ENCODE measurements at places on chromosomes 12 and 14.

- no peak for DNase-seq
Measured at GRCh38 chr12:16018306-16018705, 107.2 kb downstream of the DERA start.

DNA sequence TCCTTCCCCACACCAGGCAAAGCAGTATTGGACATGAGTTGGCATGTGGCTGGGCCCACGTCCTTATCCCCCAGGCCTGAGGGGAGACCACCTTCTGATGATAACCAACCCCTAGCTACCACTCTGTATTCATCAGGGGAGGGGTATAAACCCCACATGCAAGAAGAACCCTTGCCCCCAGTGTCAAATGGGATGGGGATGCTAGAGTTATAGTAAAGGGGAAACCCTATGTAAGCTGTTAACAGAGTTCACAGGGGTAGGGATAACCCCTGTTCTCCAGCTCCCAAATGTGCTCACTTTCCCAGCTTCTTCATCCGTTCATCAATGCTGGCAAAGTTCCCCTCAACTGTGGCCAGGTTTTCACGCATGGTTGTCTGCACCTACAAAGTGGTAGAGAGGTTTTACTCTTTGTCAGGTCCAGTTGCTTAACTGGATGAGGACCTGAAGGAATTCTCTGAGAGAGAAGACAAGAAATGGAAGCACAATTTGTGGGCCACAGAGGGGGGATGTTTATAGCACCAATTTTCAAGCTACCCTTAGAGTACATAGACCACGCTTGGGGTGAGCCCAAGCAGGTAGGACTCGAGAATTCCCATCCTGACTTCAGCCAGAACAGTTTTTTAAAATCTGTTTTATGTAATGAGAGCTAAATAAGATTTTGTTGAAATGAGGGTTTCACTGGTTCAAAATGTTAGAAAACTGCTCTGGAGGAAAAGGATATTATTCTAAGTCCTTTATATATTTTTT lies 7.9 kb downstream of the MBD6 start:
- DNase-seq = no peak

DNA sequence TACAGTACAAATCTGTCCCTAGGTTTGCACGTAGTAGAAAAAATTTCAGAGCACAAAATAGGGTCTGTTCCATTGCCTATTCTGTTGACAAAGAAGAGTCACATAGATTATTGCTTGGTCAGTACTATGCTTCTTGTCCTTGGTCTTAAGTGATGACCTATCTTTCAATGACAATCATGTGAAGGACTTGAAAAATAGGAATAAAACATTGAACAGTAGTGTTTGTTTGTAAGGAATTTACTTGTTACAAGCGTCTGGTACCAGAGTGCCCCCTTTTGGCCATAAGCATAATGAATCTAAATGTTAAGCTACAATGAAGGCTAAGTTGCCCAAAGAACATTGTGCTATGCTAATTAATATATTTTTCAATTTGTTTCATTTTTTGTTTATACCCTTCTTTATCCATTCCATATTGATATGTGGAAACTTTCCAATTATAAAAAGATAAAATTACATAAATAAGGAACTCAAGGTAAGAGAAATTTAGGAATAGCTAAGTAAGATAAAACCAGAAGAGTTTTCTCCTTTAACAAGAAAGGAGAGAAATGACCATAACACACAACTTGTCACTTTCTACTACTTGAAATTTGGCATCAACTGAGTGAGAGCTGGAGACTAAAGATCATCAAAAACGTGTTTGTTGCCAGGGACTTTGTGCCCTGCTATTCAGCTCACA lies 204.7 kb downstream of the EPS8 start:
- DNase-seq = no peak

DNA sequence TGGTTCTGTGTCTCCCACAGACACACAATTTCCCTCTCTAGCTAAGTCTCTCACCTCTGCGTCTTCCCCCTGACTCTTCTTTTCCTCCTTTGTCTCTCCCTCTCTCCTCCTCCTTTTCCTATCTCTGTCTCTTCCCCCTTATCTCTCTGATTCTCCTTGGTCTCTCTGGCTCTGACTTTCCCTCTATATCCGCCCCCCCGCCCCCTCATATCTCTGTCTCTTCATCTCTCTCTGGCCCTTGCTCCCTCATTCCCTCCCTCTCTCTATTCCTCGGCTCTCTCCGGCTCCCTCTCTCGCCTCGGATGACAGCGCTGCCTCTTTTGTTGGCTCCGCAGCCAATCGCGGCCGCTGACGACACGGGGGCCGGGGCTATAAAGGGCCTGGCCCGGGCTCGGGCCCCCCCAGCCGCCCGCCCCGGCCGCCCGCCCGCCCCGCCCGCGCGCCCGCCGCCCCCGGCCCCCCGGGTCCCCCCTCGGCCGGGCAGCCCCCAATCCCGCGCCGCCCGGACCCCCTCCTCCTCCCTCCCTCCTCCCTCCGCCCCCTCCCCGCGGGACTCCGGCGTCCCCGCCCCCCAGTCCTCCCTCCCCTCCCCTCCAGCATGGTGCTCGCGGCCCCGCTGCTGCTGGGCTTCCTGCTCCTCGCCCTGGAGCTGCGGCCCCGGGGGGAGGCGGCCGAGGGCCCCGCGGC lies at the start of gene GDF11:
Gene GDF11, plus strand, starts transcription at position 404 of the 687 bp plus-strand sequence. Its CDS starts 195 bp downstream, at position 599.
- DNase-seq = peak; percentile 38

DNA sequence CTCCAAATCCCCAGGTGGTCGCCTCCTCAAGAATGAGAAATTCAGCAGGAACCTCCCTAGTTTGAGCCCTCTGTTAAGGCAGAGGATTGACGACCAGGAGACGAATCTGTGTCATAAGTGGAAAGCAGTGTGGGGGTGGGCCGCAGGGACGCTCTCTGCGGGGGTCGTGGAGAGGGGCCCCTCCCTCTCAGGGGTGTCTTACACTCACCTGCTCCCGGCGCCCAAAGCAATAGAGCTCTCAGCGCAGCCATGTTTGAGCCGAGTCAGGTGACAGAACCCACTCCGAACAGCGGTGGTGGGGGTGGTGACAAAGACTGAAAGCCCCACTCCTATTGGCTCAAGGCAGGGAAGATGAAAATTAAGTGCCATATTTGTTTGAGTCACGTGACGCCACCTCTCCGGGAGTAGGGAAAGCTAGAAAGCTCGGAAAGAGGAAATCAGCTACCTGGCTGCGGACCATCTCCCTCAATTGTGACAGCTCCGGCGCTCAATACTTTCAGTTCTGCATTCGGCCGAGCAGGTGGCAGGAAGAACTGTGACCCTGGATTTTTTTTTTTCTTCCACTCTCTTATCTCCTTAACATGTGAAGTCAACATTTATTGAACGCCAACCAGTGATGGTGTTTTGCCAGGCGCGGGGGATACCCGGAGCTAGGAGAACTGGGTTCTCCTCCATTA lies at the start of gene ZFYVE26:
Gene ZFYVE26, minus strand, starts transcription at position 265 of the 677 bp plus-strand sequence. CDS start 627 bp downstream, outside the sequence.
- peak; percentile 74 for DNase-seq

DNA sequence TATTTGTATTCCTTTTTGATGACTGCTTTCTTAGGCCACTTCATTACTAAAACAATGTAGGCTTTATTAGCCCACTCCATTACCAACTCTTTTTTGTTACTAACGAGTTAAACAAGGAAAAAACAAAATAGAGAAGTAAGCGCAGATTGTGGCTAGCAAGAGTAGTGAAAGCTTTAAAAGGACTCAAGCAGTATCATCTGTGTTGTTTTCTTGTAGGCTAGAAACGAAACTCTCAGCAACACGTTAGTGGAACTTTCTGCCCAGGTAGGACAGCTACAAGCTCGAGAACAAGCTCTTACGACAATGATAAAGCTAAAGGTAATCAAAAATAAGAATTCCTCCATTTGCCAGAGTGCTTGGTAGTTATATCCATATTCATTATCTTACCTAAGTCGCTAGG lies 11.1 kb downstream of the CCDC62 start:
- no peak for DNase-seq

GRCh38 chr12:57604454-57604991 lies at the start of gene DTX3:
DTX3 (plus strand) TSS chr12:57604824; CDS start chr12:57606518, 1,694 bp downstream.
- no peak for DNase-seq

DNA sequence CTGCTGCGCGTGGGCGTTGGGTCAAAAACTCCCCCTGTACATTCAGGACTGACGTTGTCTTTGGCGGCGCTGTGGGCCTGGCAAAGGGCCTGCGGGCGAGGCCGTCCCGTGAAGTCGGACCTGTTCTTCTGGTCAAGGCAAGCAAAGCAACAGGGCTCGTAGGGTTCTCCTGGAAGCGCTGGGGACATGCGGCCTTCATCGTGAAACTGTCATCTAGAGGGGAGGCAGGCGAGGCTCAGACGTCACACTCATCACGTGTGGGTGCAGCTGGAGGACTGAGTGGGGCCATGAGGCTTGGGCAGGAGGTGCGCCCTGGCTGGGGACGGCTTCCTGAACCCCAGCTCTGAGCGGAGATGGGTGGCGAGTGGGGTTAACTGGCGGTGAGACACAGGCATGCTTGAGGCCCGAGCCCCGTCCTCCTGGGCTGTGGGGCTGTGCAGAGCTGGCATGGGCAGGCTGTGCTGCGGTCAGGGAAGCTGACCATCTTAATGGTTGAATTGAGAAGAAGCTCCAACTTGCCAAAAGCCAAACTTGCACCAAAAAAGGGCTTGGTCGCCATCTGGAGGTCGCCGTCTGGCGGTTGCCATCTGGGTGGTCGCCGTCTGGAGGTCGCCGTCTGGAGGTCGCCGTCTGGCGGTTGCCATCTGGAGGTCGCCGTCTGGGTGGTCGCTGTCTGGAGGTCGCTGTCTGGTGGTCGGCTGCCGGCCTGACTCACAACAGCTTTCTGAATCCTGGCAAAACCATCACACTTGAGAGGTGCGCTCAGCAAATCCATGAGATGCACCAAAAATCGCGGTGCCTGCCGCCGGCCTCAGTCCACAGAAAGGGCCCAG lies 66.2 kb downstream of the NOC4L start:
- DNase-seq = no peak

- no peak for DNase-seq
Measured at GRCh38 chr12:17511369-17511768, 578.6 kb downstream of the RERGL start.

DNA sequence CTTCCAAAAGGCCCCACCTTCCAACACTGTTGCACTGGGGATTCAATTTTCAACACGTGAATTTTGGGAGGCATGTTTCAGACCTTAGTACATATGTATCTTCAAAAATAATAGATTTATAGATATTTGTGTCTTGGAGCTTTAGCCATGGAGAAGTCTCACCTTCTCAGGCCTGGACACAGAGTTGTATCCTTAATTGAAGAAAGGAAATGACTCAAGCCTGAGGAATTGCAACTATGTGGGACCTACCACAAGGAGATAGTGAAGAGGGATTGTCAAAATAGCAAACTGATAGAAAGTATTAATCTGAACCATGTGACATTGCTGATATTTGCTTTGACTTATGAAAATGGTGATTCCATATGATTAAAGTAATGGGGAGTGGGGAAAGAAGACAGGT lies 89.8 kb downstream of the ACSS3 start:
- no peak for DNase-seq

DNA sequence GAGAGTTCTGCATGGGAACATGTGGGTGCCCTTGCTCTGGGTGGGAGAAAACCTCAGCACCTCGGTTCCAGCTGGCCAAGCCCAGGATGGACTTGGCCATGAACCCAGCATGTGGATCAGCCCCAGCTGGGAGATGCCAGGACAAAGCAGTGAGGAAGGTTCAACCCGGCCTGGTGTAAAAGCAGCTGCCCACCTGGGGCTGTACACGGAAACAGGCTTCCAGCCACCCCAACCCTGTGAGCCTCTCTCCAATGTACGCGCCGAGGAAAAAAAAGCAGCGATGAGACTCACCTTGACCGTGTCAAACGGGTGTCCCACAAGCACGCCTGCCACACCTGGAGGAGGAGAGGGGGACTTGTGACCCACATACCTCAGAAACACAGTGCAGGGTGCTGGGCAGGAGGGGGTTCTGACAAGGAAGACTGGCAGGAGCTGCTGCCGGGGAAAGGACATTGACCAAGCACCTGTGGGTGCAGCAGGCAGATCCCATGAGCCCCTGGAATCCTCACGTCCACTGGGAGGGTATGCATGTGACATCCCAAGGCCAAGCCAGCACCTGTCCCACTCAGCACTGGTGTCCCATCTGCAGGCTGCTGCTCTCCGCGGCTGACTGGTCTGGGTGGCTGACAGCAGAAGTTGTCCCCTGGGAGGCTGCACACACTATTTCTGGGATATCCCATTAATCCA lies 7.5 kb downstream of the SLC25A29 start:
- no peak for DNase-seq

- no peak for DNase-seq
Measured at GRCh38 chr14:64190974-64191502, 103.1 kb downstream of the ESR2 start.

GRCh38 chr14:101004954-101005353 lies 101.4 kb upstream of the RTL1 start:
- no peak for DNase-seq

DNA sequence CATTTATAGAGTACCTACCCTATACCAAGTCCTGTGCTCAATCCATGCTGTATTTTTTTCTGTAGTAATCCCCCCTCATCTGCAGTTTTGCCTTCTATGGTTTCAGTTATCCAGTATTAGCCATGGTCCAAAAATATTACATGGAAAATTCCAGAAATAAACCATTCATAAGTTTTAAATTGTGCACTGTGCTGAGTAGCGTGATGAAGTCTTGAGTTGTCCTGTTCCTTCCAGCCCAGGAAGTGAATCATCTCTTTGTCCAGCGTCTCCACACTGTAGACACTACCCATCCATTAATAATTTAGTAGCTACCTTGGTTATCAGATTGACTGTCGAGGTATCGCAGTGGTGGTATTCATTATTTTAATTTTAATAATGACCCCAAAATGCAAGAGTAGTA lies 54.2 kb downstream of the SUDS3 start:
- DNase-seq = no peak

- peak; percentile 34 for DNase-seq
Measured at GRCh38 chr12:9673404-9674225, 4.1 kb downstream of the CLEC2D start.

DNA sequence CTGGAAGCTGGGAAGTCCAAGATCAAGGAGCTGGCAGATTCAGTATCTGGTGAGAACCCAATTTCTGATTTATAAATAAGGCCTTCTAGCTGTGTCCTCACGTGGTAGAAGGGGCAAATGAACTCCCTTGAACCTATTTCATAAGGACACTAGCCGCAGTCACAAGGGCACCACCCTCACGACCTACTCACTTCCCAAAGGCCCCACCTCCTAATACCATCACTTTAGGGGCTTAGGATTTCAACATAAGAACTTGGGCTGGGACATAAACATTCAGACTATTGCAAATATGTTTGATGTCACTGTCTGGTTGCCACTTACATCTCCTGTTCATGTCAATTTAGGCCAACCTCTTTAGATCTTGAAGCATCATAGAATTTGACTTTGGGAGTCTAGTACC lies 10.8 kb upstream of the CNIH1 start:
- no peak for DNase-seq

DNA sequence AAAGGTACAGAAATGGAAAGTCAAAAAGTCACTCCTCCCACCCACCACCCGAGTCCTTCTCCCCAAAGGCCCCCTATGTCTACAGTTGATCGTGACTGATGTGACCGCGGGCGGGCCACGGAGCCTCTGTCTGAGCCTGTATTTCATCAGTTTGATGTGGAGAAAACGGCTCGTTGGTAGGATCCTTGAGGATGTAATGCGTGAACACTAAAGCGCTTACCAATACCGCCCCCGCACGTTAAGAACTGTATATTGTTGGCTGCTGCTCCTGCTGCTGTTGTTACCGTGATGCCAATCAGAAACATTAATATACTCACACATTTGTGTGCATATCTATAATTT lies 24.6 kb upstream of the UBC start:
- DNase-seq = no peak

GRCh38 chr12:27777141-27777540 lies 2.9 kb upstream of the KLHL42 start:
- no peak for DNase-seq

All from stimulated activated CD4-positive, alpha-beta T cell treated with anti-CD3 and anti-CD28 coated beads, Interleukin-15, amount 100 ng/mL, for 1 hour (primary cell).